A549 treated with GW870086 at 1 μM for 4 hours (cell line): ENCODE measurements at places on chromosomes 12 and 14. TPM values are rescaled to one million over a fixed set of nuclear protein-coding genes. Genes with fewer than 3 reads are reported as not detected.

PCK2 gene
- 18.0 to 23.5 TPM (median 19.5 TPM) in 5 replicates for total RNA-seq

SLC17A8 gene
- 0.03 TPM in 1 of 5 replicates, not detected in the others for total RNA-seq

MIPOL1 gene
- total RNA-seq: 1.6 to 3.4 TPM (median 2.9 TPM) in 5 replicates

WIF1 gene
- not detected in 5 replicates for total RNA-seq

TTC8 gene
- total RNA-seq: 35.5 to 41.0 TPM (median 38.4 TPM) in 5 replicates

CCDC38 gene
- total RNA-seq: 0.07 to 0.16 TPM (median 0.11 TPM) in 4 of 5 replicates, not detected in the other

MORN3 gene
- 0.10 to 0.35 TPM (median 0.21 TPM) in 5 replicates for total RNA-seq

ARMH4 gene
- 0.36 to 0.64 TPM (median 0.49 TPM) in 5 replicates for total RNA-seq

VEZT gene
- total RNA-seq: 49.3 to 67.5 TPM (median 65.0 TPM) in 5 replicates

ISCA2 gene
- 38.3 to 44.1 TPM (median 43.3 TPM) in 5 replicates for total RNA-seq

STXBP6 gene
- total RNA-seq: 2.1 to 2.7 TPM (median 2.5 TPM) in 5 replicates

DAO gene
- total RNA-seq: not detected in 5 replicates

SIX1 gene
- 6.2 to 8.7 TPM (median 8.0 TPM) in 5 replicates for total RNA-seq

DGKA gene
- 17.0 to 28.7 TPM (median 21.1 TPM) in 5 replicates for total RNA-seq

PLA2G1B gene
- total RNA-seq: not detected in 5 replicates

FICD gene
- 2.8 to 3.4 TPM (median 3.1 TPM) in 5 replicates for total RNA-seq

DHRS4 gene
- 43.5 to 48.5 TPM (median 45.9 TPM) in 5 replicates for total RNA-seq

TROAP gene
- total RNA-seq: 79.5 to 98.3 TPM (median 86.0 TPM) in 5 replicates

SCN8A gene
- 1.2 to 1.7 TPM (median 1.5 TPM) in 5 replicates for total RNA-seq

IL31 gene
- not detected in 5 replicates for total RNA-seq

SOAT2 gene
- 0.06 to 0.44 TPM (median 0.40 TPM) in 5 replicates for total RNA-seq

CALCOCO1 gene
- 15.7 to 19.7 TPM (median 18.8 TPM) in 5 replicates for total RNA-seq

NEUROD4 gene
- not detected in 5 replicates for total RNA-seq

PTHLH gene
- total RNA-seq: 15.5 to 17.9 TPM (median 16.8 TPM) in 5 replicates

SLC24A4 gene
- 0.05 to 0.25 TPM (median 0.10 TPM) in 5 replicates for total RNA-seq

CPM gene
- 4.1 to 6.3 TPM (median 5.5 TPM) in 5 replicates for total RNA-seq

AGAP2 gene
- total RNA-seq: 0.03 to 0.16 TPM (median 0.14 TPM) in 4 of 5 replicates, not detected in the other

CLEC7A gene
- total RNA-seq: not detected in 5 replicates

ATL1 gene
- total RNA-seq: 5.1 to 6.2 TPM (median 5.6 TPM) in 5 replicates

IFNG-AS1 gene
- total RNA-seq: not detected in 5 replicates

TEDC1 gene
- 33.9 to 47.0 TPM (median 44.7 TPM) in 5 replicates for total RNA-seq

GLTP gene
- total RNA-seq: 19.9 to 22.3 TPM (median 21.4 TPM) in 5 replicates

ART4 gene
- not detected in 5 replicates for total RNA-seq
